Endothelial cell of umbilical vein (primary cell): ENCODE measurements at places on chromosomes 2 and 18.

- DNase-seq = no peak
These were observed 111.2 kb upstream of the CD226 start for GRCh38 chr18:70058916-70059315.

DNA sequence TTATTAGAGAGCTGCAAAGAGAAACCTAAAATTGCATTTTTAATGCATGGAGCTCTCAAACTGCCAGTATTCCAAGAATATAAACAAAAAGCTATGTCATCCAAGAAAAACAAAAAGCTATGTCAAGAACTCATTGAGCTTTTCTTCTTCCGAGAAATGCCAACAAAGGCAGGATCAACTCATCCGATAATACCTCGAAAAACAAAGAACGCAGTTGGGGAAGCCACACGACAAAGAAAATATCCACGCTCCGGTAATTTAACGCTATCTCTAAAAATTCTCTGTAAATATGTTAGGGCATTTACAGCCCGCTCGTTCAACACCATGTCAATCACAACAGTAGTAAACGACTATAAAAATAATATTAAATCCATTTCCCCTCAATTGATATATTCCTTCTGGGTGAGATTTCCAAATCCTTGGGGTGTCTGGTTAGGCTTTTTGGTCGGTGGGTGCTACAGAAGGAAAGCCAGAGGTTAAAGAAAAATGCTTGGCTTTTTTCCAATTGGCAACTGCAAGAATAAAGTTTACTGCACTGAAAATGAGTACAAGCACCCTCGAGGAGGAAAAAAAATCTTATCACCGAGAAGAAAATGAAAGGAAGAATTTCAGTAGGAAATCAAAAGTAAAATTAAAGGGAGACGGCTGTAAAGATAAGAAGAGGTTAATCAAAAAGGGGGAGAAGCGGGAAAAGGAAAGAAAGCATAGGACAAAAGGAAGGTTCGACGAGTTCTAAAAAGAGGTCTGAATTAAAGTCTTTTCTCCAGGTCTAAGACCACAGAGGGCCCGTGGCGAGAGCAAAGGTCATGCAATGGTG is 856 bp downstream of the TIA1 start:
- peak; percentile 47 for DNase-seq

DNA sequence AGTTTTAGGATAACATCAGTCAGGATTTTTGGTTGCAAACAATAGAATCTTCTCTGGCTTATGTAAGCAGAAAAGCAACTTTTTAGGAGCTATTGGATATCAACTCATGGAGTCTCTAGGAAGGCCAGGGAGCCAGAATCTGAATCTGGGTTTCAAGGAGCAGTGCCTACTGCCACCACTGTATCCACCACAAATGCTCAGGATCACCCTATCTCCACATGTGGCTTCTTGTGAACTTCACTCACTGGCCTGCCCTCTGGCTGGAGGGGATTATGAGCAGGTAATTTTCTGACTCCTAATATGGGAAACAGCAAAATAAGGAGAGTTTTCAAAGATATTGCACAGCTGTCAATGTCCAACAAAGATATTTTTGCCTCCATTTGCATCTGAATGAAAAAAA is 142.9 kb downstream of the PKP4 start:
- DNase-seq = no peak

DNA sequence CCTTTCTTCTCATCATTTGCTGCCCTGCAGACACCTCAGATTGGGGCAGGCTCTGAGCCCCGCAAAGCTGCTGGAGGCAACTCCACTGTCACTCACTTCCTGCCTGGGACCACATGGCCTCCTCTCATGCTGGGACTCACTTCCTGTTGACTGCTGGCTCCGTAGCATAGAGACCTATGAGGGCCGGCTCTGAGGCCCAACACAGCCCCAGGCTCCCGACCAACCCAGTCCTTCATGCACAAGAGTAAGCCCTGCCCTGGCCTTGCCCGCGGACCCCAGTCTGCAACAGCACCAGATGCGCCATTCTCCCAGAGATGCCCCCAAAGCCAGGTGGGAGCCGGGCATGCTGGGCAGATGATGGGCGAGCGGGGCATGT is 55.7 kb downstream of the DNMT3A start:
- DNase-seq = peak; percentile 28

DNA sequence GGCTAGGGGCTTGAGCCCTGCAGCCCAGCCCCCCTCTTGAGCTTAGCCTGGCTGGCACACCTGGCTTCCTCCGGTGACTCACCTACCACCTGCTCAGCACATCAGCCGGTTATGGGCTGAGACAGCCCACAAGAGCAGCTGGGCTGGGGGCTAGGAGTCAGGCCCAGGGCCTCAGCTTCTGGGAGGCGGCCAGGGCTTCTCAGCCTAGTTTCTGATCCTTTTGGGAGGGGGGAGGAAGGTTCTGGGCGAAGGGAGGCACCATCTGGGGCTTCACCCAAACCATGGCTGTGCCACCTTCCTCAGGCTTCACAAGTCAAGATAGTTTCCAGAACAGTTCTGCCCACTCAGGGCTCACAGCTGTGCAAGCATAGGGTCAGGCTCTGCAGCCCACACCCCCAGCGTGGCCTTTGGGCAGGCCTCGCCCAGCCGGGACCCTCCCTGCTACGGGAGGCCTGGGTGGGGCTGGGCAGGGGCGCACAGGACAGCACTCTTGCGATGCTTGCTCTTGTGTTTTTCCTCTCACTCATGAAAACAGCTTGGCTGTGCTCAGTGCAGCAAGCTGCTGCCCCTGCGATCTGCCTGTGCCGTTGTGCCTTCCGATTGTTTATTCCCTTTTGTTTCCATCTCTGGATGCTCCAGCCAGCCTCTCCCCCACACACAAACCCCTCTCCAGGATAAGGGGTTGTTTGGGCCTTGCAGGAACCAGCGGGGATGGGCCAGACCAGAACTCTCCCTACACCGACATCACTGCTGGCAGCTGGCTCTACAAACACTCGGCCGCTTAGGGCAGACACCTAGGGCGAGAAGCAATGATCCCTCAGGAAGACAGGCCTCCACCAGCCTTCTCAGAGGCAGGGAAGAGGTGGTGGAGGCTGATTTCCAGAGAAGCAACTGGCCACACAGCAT is 26.1 kb upstream of the SEMA4C start:
- no peak for DNase-seq

GRCh38 chr2:10260130-10260529 is 42.6 kb upstream of the HPCAL1 start:
- no peak for DNase-seq

GRCh38 chr2:28413152-28413898 is 20.7 kb downstream of the FOSL2 start:
- no peak for DNase-seq

GRCh38 chr2:96890726-96891385 is 21.0 kb upstream of the SEMA4C start:
- peak; percentile 9 for DNase-seq
